ENCODE measurements at places on chromosomes 2 and 18. TPM values are rescaled to one million over a fixed set of nuclear protein-coding genes. Genes with fewer than 3 reads are reported as not detected.

DNA sequence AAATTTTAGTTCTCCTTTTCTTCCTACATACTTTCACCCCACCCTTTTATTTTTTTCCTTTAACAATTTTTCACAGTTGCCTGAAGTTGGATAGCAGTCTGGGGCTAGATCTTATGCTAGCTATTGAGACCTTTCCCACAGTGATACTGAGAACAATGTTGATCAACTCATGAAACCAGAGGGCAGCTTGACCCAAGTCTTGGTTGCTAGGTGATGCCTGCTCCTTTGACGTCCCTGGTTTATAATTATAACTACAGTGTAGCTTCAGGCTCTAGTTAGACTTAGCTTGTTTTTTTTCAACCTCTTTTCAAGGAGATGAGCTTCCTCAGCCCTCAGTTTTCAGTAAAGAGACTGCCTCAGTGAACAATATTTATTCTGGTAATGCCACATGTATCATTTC, 648.5 kb downstream of the IRS1 start:
- no peak overlapping the region for H3K27ac ChIP-seq
- H3K27me3 ChIP-seq, result no peaks in the 10 kb centered on the region
- H3K36me3 ChIP-seq, result no peaks in the 10 kb centered on the region
- H3K4me3 ChIP-seq, result no peak overlapping the region
- DNase-seq, result no peak

PLGLB2 gene
- total RNA-seq, result not detected

- H3K36me3 ChIP-seq, result no peaks in the 10 kb centered on the region
- H3K27me3 ChIP-seq, result no peaks in the 10 kb centered on the region
- no peak for DNase-seq
- H3K4me3 ChIP-seq, result no peak overlapping the region
Measured at GRCh38 chr18:35306588-35307250, 16.7 kb upstream of the ZSCAN30 start.

DNA sequence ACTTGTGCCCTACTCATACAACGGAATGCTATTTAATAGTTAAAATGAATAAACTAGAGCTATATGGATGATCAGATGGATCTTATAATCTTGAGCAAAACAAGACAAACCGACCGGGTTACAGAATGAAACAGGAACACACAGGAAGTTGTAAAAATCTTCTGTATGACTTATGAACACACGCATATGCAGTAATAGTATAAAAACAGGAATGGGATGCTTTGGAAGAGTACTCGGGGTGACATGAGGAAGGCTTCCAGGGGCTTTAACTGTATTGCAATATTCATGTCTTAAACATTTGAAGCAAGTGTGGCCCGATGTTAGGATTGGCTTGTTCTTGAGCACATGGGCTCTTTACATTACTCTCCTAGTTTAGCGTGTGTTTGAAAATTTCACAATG, 14.9 kb upstream of the E2F6 start:
- DNase-seq, result no peak
- H3K4me3 ChIP-seq, result no peak overlapping the region
- no peaks in the 10 kb centered on the region for H3K4me1 ChIP-seq
- H3K27ac ChIP-seq, result no peak overlapping the region
- H3K27me3 ChIP-seq, result peaks cover 22% of the 10 kb centered on the region
- no peaks in the 10 kb centered on the region for H3K36me3 ChIP-seq

GRCh38 chr2:200125444-200126284, 170.3 kb downstream of the MAIP1 start:
- no peaks in the 10 kb centered on the region for H3K36me3 ChIP-seq
- no peaks in the 10 kb centered on the region for H3K4me1 ChIP-seq
- H3K4me3 ChIP-seq, result no peak overlapping the region
- H3K27me3 ChIP-seq, result no peaks in the 10 kb centered on the region

ATP6V1C2 gene
- 0.14 TPM for total RNA-seq

All from adrenal gland (tissue), 19 donors.